ENCODE measurements at places on chromosomes 7 and 10. TPM values are rescaled to one million over a fixed set of nuclear protein-coding genes. Genes with fewer than 3 reads are reported as not detected.

Gene HTR7
- 5.7 TPM for polyA plus RNA-seq

Gene ATOH7
- polyA plus RNA-seq: not detected

Gene SVIL
- 4.9 TPM for polyA plus RNA-seq

Gene ARHGAP22
- 7.1 TPM for polyA plus RNA-seq

Gene SFTPD
- 0.06 TPM for polyA plus RNA-seq

Gene GNAT3
- polyA plus RNA-seq: not detected

Gene RFC2
- 64.2 TPM for polyA plus RNA-seq

Gene PPP3CB
- 24.0 TPM for polyA plus RNA-seq

Gene STK17A
- polyA plus RNA-seq: 45.9 TPM

Gene ABCC2
- 0.45 TPM for polyA plus RNA-seq

Gene METTL27
- polyA plus RNA-seq: 24.7 TPM
